NB4 (cell line): ENCODE measurements at places on chromosomes 6 and 20.

DNA sequence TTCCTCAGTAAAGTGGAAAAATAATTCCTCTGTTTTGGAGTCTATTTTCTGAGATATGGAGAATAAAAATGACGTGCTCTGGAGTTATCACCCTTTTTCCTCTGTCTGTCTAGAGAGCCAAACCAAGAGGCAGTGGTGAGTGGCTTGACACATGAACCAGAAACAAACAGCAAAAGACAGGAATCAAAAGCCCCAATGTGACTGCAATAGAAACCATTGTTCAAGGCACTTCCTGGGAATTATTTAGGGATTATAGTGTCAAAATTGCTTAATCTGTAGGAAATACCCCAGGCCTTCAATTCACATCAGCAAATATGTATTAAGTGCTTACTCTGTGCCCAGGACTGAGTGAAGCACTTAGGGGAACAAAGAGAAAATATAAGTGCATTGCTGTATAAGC is 560.4 kb upstream of the JAG1 start:
- DNase-seq, result no peak

DNA sequence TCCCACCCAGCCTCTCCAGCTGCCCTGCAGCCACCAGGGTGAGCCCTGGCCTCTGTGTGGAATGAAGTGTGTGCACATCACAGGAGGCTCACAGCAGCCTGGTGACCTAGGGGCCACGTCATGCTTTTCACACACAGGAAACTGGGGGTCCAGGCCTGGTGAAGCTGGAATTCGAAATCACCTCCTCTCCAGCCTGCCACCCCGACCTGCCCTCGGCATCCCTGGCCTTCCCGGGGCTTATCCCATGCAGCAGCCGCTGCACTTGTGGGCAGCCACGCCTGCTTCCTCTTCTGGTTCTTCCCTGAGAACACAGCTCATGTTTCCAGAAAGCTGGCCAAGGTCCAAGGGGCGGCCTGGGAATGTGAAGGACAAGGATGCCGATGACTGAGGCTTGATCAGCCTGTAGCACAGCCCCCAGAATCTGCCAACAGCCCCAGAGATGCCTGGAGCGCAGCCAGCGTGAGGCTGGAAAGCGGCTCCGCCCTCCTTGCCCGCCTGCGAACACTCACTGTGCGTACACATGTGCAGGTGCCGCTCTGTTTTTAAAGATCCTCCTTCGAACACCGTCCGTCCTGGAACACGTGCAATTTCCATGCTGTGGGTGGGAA is 4.2 kb upstream of the NTSR1 start:
- no peak for DNase-seq

GRCh38 chr6:163296835-163297519 is 117.5 kb upstream of the QKI start:
- no peak for DNase-seq

- DNase-seq, result peak; percentile 96
These were observed 147.8 kb downstream of the PHACTR3 start for GRCh38 chr20:59752101-59752586.

DNA sequence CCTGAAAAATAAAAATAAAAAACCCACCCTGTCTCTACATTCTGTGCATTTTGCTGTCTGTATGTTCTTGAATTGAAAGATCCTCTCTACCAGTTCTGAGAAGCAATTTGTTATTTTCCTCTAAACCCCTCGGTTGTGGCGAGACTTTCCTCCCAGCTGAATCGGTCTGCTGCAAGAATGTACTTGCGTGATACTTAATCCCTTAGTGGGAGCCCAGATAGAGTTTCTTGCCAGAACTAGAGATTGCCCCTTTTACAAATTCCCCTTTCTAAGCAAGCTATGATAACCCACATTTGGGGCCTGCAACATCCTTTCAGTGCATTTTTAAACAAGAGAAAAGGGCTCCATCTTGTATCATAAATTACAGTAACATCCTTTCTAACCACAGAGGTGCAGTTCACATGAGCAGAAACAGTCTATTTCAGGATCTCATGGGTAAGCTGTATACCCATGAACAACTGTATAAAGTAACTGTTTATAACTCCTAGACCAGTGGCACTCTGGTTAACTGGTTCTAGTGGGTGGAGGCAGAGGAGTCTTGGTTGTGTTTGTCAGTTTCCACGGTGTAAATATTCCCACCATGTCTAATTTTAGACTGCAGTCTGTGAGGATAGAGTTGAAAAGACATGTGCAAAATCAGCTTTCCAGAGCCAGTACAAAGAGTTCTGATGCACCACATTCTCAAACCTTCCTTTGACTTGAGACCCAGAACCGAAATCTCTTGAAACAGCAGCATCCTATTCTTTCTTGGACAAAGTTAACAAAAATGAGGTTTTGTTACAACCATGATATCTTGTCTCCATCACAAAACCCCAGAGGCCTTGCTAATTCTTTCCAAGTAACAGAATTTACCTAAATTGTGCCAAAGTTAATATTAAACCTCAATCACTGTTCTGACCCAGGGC is 113.1 kb upstream of the ZNF217 start:
- DNase-seq, result peak; percentile 35

- DNase-seq, result no peak
These were observed 5.3 kb upstream of the TNFAIP3 start for GRCh38 chr6:137861550-137862337.

DNA sequence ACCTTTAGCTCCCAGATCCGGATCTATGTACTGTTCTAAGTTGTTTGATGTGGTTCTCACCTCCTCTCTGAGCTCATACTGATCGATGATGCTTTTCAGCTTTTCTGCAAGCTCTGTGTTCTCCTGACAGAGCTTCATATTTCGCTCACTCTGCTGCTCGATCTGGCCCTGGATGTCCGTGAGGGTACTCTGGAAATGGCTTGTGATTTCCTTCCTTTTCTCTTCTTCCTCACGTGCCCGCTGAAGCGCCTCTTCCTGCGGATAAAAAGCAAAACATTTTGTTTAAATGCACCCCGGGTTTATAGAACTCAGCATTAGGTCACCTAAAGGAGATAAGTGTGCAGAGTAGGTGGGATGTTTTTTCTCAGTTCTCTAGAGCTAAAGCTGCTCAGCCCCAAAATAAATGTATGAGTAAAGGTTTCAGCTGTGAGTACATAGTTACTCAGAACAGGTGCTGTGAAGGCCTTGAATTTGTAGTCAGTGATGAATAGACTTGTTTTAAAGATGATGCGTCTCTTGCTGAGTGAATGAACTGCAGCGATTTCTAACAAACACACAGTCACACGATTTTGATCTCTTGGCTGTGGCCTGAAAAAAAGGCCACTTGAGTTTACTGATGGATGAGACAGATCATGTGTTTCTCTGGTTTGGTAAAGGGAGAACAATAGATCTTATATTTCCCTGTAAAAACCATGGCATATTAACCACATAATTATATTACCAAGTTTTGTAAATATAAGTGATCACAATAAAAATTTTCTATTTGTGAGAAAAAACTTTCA is 29.1 kb downstream of the TXLNB start:
- DNase-seq, result no peak

- peak; percentile 15 for DNase-seq
These were observed 33.2 kb downstream of the ANKS1A start for GRCh38 chr6:34922177-34922663.

- no peak for DNase-seq
These were observed 45.2 kb downstream of the RANBP9 start for GRCh38 chr6:13666194-13667105.

DNA sequence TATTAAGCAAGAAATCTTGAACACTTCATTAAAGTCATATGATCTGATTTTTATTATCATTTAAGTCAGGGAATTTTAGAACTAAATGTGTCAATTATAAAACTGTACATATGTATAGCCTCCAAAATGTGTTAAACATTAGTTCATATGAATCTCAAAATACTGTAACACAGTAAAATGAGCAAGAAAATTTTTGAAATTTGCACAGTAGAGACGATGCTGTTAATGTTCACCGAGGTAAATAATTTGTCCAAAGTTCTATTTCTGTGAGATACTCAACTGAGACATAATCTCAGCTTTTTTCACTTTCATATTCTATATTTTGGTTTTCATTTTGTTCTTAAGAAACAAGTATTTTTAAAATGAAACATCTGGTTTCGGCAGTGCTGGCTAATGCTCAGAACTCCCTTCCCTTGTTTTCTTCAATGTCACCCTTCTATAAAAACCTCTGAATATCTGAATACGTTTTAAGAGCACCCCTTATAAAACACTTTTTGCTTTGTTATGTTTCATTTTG is 353.1 kb downstream of the LAMA2 start:
- DNase-seq, result no peak

DNA sequence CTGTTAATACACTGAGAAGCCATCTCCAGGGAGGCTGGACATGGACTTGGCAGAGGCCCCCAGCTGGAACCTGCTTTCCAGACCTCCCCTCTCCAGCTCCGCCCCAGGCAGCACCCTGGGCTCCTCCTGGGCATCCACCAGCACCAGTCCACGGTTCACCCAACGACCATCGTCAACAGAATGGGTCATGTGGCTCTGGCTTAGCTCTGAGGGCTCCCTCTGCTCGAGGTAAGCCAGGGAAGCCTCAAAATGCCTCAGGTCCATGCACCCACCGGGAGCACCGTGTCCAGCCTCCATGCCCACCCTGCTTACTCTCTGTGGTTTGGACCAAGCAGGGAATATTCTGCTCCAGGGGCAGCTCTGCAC is 40.5 kb downstream of the WDR27 start:
- no peak for DNase-seq

- no peak for DNase-seq
These were observed 5.6 kb upstream of the UQCC2 start for GRCh38 chr6:33716890-33717632.

DNA sequence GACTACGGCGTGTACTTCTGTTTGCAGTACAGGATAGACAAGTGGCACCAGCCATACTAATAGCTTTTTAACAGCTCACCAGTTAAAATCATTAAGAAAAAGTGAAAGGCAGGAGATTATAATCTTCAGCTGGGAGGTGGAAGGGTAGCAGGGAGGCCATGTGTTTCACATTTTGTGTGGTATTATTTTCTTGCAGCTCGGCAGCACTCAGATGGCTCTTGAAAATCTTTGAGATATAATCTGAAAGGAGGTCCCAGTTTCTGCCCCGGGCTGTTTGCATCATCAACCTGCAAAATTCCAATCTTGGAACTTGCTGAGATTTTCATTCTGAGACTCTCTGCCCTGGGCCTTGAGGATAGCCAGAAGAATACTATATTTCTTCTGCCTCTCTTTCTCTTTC is 87.5 kb upstream of the HDAC2 start:
- DNase-seq, result no peak

DNA sequence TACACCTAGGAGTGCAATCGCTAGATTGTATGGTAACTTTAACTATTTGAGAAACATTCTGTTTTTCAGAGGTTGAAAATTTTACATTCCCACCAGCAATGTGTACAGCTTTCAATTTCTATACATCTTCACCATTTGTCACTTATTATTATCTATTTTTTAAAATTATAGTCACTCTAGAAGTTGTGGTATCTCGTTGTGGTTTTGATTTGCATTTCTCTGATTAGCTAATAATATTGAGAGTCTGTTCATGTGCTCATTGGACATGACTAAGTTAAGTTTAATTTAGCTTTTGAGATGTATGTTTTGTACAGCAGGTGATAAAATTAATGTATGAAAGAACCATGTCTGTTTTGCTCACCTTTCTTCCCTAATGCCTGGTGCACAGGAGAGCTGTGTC is 34.8 kb upstream of the PLCB1 start:
- no peak for DNase-seq

DNA sequence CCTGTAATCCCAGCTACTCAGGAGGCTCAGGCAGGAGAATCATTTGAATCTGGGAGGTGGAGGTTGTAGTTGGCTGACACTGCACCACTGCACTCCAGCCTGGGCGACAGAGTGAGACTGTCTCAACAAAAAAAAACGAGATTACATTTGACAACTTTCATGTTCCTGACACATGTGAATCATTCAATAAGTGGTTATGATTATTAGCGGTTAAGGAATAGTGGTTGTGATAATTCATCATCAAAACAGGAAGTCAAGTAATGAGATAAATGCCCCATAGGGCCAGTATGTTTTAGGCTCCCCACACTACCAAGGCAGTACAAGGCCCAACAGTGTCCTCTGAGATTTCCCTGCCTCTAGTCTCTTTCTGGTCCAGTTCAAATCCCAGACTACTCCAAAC is 2.5 kb downstream of the HDDC2 start:
- no peak for DNase-seq

- DNase-seq, result no peak
These were observed 15.0 kb upstream of the DTNBP1 start for GRCh38 chr6:15677822-15678221.

- DNase-seq, result peak; percentile 74
These were observed at the start of gene UST for GRCh38 chr6:148746363-148747144. Gene UST (plus strand): TSS chr6:148747030. CDS start chr6:148747431, 401 bp downstream.

GRCh38 chr6:52307900-52308372 is 23.4 kb upstream of the MCM3 start:
- peak; percentile 50 for DNase-seq

GRCh38 chr6:34057191-34057590 is 88.7 kb downstream of the GRM4 start:
- DNase-seq, result no peak

GRCh38 chr6:116465246-116465645 is 4.1 kb downstream of the CALHM6 start:
- peak; percentile 69 for DNase-seq

DNA sequence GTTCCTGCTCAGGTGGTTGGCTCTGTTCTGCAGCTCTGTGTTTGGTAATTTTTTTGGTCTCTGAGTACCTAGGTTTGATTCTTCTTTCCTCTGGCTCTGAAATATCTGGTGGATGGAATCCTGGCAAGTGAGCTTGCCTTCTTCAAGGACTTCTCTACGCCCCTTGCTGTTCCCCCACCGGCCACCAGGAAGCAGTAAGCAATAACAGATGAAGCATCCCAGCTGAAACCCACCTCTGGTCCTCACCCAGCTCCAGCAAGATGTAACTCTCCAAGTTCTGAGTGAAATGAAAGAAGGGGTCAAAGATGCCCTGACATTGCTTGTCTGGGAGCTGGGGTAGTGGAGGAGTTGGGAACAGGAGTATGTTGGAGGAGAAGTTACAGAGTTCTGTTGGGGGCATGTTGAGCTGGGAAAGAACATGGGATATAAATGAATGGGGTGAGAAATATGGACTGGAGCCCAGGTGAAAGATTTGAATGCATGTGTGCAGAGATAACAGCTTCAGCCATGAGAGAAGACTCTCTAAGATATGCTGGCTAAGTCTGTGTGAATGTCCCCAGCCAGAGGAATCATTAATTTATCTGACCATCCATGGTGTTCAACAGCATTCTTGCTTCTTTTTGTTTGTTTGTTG is 51.3 kb upstream of the GLP1R start:
- DNase-seq, result peak; percentile 57

- no peak for DNase-seq
These were observed 25.3 kb downstream of the PGM3 start for GRCh38 chr6:83167726-83168278.

DNA sequence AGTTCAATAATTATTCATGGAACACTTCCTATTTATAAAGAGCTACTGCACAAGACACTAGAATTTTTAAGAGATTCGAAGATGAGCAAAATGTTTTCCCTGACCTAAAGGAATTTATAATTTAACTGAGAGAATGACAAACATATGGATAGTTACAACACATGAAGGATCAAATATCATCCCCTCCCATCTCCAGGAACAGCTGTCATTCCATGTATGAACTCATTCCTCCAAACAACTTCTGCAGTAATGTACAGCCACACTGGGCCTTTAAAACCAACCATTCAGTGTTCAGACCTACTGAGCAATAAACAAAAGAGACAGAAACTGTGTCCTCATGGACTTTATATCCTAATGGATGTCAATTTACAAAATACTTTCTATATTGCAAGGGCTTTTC is 87.8 kb downstream of the KIF16B start:
- no peak for DNase-seq

GRCh38 chr20:409697-410559 is 1.8 kb downstream of the RBCK1 start:
- DNase-seq, result no peak
